ENCODE measurements at places on chromosomes 6 and 20.
A peak's percentile ranks its signal among the peaks of the same experiment; 100 is the strongest.

GRCh38 chr6:111757342-111757741 lies 115.9 kb downstream of the FYN start:
- no peak for DNase-seq

DNA sequence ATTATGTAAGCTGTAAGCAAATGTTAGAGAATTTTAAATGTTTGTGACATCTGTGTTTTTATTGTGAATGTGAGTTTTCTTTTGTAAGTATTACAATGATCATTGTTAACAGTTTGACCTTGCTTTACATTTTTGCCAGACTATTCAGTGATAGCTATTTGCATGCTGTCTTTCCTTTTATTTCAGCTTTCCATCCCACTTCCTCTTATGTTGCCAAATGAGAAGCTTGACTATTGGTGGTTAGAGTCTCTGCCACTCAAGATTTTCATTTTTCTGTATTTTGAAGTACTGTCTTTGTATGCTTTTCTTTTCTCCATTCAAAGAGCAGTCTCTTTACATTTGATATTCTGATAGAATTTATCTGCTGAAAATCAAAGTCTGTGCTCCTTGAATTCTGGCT lies 104.1 kb downstream of the PRIM2 start:
- no peak for DNase-seq

DNA sequence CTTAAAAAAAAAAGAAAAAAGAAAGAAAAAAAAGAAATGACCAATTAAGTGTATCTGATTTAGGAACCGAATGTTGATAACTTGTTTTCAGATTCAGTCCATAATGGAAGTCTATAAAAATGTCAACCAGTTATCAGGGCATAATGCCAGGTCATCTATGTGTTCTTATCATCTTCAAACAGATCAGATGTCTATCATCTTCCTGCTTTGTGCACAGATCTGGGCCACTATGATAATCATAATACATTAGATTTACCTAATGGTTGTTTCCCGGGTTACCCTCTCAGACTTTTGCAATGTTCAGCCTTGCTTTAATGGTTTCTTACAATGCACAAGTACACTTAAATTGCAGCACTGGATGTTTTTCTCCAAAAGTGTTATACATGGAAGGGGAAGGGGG lies 100.6 kb downstream of the NKAIN2 start:
- DNase-seq, result peak; percentile 36

GRCh38 chr6:112232845-112233256 lies 21.5 kb downstream of the LAMA4 start:
- no peak for DNase-seq

DNA sequence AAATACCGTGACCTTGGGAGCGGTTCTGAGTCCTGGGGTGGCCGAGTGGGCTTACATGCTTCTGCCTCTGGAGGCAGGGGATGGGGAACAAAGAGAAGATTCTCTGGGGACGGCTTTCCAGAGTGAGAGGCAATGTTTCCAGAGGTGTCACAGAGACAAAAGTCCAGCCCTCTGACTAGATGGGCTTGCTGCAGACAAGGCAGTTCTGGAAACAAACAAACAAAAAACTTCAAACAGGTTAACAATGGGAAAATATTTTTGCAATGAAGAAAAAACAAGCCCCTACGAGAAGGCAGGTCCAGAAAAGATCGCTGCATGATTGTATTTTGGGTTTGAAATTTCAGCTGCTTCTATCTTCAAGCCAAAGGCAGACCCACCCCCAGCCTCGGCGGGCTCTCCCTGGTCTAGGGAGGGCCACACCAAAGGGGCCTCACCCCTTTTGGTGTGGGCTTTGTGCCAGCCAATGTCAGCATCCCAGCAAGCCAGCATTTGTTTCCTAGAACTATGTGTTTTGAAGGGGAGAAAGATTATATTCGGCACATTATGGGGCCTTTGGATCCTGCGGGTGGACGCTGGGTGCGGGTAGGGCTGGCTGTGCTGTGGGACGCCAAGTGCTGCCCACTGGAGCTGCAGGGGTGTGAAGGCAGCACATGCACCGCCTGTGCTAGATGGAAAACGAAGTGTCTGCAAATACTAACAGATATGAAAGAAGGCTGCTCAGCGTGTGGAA lies 42.9 kb downstream of the RIOK1 start:
- no peak for DNase-seq

DNA sequence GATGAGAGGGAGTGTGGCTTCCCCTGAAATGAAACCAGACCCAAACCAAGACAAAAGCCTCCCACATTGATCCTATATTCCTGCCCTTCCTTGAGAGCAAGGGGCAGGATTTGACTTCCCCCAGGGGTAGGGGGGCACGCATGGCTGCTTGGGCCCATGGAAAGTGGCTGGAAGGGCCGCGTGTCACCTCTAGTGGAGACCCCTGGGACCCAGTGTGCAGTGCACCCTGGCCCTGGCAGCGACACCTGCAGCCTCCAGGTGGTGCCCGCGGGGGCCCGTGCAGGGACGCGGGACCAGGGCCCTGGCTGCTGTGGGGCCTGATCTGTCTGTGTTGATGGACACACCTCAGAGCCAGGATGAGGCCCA lies 18.0 kb upstream of the SLCO4A1 start:
- peak; percentile 25 for DNase-seq

- DNase-seq, result no peak
Measured at GRCh38 chr6:6721606-6722005, 133.1 kb downstream of the LY86 start.

- no peak for DNase-seq
Measured at GRCh38 chr6:166637812-166638572, 10.9 kb upstream of the RPS6KA2 start.

DNA sequence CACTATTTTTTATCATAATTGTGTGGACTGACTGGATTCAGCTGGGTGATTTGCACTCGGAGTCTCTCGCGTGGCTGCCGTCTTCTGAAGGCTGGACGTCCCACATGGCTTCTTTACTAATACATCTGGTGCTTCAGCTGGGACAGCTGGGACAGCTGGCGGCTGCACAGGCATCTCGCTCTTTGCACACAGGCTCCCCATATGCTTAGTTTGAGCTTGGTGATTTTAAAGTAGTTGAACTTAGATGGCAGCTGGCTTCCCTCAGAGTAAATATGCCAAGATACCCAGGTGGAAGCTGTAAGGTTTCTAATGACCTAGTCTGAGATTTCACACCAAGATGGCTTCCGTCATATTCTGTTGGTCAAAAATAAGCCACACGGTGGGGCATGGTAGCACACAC lies 38.7 kb upstream of the PPP1R3G start:
- DNase-seq, result no peak

- DNase-seq, result peak; percentile 57
Measured at GRCh38 chr6:25942561-25943147, 12.2 kb upstream of the SLC17A2 start.

- DNase-seq, result no peak
Measured at GRCh38 chr20:63678667-63679465, 17.6 kb upstream of the TNFRSF6B start.

DNA sequence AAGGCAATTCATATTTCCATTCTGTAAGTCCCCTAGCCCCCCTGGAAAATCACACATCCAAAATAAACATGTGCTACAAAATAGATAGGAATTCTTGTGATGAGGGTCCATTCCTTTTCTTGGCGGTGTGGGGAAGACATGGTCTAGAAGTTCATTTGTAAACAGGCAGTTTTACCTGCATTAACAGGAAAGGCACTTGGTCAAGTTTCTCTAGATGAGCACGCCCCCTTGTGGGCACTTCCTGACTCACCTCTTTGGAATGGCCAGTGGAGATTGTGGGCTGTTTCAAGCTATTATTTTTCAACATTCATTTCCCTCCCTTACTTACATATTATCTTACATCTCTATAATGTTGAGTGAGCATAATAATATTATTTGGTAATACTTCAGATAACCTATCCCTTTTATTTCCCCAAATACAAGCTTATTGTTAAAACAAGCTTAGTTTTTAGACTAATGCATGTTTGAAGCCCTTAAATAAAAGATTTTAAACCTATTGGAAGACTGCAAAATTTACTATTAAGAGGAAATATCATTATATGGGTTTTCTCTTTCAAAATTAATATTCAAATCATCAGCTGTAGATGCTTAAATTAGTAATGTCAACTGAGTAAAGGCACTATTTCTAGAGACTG lies 92.1 kb downstream of the TASP1 start:
- DNase-seq, result peak; percentile 41

- DNase-seq, result no peak
Measured at GRCh38 chr6:135235716-135236115, 54.6 kb downstream of the MYB start.

DNA sequence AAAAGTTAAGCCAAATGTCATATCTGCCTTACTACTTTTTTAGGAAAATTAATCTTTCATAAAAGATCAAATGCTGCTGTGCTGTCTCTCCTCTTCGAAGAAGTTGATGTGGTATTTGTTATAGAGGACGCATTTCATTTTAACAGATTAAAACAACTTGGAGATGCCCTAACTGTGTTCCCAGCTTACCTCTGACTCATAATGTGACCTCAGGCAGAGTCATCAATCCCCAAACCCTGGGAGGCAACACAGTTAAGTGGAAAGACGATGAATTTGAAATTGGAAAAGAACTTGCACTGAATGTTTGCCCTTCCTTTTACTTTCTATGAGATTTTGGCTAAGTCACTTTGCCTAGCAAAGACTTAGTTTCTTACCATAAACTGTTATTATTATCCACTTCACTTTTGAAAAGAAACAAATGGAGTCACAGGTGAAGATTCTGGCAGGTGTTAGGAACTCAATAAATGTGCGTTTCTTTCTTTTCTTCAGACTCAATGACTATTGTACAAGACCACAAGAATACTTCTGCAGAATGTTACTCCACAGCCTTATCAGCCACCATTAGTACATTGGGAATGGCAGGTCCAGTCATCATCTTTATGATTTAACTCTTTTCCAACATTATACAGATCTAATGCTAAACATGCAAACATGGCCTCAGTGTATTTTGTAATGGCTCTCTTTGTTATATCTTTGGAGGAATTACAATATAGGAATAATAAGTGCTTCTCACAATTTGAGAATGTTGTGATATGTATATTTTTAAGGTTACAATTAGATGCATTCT lies 102.6 kb downstream of the COL21A1 start:
- DNase-seq, result no peak

- no peak for DNase-seq
Measured at GRCh38 chr20:59977086-59977485, 18.9 kb downstream of the CDH26 start.

- no peak for DNase-seq
Measured at GRCh38 chr20:33765099-33765498, 33.3 kb downstream of the ZNF341 start.

GRCh38 chr20:24679448-24680047 lies 210.1 kb downstream of the SYNDIG1 start:
- no peak for DNase-seq

GRCh38 chr20:49279677-49280462 lies 2.0 kb upstream of the ZNFX1 start:
- DNase-seq, result no peak

GRCh38 chr20:13149371-13150105 lies 71.5 kb upstream of the ISM1 start:
- DNase-seq, result no peak

- no peak for DNase-seq
Measured at GRCh38 chr6:98846021-98846380, 11.6 kb downstream of the POU3F2 start.

DNA sequence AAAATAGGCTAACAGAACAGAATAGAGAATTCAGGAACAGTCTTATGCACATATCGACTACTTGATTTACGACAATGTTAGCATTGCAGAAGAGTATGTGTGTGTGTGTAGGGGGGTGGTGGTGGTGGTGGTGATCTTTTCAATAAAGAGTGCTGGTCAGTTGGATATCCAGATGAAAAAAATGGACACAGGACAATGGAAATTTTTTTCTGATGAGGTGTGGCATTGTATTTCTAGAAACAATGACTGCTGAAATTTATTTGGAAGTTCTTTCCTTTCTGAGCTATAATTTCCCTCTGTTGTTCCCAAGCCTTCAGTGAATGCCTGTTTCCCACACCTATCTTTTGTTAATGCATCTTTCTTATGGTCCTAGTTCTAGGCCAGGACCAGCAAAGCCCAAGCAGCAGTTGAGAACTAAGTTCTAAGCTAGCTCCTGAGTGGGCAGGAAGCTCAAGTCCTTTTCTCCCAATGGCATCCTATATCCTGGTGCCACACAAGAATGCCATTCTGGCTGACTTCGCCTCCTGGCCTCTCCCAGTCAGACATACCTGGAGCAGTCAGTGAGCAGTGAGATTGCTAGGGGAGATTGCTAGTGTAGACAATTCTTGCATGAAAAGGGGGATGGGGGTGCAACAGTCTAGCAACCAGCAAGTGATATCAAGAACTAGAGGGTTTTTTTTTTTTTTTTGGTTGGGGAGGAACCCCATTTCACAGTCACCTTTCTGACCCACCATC lies 1.2 kb upstream of the TOX2 start:
- DNase-seq, result no peak

GRCh38 chr20:10553326-10553984 lies 118.3 kb downstream of the SLX4IP start:
- peak; percentile 58 for DNase-seq

- DNase-seq, result no peak
Measured at GRCh38 chr6:5752391-5752680, 254.4 kb downstream of the NRN1 start.

DNA sequence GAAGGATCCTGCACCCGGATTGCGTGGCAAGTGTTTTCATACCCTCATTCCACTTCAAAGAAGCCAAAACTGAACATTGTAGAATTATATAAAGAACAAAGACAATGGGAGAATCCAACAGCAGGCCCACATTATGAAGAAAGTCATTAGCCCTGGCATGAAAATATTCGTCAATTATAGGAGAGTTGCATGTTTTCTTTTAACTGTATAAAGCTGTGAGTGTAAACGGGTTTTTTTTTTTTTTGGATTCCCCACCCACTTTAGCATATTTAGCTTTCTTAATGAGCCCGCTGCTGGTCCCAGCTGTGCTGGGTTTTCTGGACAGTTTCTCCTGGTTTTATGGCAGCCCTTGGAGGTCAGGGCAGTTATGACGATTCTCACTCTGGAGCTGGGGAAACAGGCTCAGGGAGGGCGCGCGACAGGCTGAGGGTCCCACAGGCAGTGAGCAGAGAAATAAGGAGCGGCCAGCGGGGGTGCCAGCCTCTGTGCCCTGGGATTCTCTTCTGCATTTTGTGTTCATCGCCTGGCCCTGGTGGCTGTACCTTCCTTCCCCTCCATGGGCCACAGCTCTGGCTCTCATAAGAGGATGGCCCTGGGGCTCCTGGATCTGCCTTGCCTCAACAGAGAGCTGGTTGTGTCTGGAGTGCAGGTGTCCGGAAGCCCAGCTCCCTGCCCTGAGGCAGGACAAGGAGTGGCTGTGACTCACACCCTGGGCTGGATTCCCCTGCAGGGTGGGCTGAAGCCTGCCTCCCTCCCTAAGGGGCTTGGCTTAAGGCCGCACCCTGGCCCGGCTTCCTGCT lies 24.1 kb upstream of the SULF2 start:
- no peak for DNase-seq

- no peak for DNase-seq
Measured at GRCh38 chr6:127950566-127951145, 49.8 kb upstream of the THEMIS start.

GRCh38 chr6:15770347-15771143 lies 107.7 kb upstream of the DTNBP1 start:
- DNase-seq, result no peak

- DNase-seq, result peak; percentile 40
Measured at GRCh38 chr20:50169329-50169823, 15.9 kb upstream of the PEDS1 start.

- DNase-seq, result no peak
Measured at GRCh38 chr6:93562582-93562981, 143.2 kb upstream of the EPHA7 start.

GRCh38 chr6:17393892-17394631 lies 667 bp downstream of the CAP2 start:
- DNase-seq, result no peak

- no peak for DNase-seq
Measured at GRCh38 chr6:150631283-150631983, 31.7 kb downstream of the PLEKHG1 start.
